ENCODE measurements at places on chromosomes 5 and 9.

DNA sequence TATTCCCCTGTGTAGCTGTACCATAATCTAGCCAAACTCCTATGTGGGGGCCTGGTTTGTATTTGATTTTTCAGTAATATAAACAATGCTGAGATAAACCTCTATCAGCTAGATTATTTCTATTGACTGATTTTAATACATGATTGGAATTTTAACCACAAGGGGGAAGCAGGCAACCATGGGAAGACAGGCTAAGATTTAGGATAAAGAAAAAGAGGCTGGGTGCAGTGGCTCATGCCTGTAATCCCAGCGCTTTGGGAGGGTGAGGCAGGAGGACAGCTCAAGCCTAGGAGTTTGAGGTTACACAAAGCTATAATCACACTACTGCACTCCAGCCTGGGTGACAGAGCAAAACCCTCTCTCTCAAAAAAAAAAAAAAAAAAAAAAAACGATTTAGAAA, 18.1 kb upstream of the GPX3 start:
- DNase-seq: no peak

GRCh38 chr5:145911164-145911563, 25.2 kb upstream of the SH3RF2 start:
- no peak for DNase-seq

GRCh38 chr5:39934830-39935229, 510.1 kb upstream of the DAB2 start:
- no peak for DNase-seq

DNA sequence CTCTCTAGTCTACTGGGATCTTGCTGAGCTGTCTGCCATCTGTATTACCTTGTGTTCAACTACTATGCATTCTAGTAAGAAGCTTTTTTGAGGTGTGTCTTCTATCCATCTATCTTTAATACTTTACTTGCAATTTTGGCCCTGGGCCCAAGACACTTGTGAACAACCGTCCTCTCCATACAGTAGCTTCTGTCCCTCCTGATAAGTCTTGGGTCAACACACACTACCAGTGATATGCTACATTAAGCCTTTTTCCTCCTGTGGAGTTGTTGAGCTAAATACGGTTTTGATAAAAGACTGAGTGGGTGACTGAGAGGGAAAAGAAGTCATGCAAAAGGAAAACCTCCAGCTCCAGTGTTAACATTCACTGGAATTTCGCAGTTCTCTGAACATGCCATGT, 133.3 kb upstream of the PCA3 start:
- DNase-seq: no peak

- no peak for DNase-seq
These were observed 65.0 kb downstream of the PKD2L2 start for GRCh38 chr5:137954131-137954879.

GRCh38 chr5:172841-173251, 18.4 kb upstream of the LRRC14B start:
- DNase-seq: no peak

DNA sequence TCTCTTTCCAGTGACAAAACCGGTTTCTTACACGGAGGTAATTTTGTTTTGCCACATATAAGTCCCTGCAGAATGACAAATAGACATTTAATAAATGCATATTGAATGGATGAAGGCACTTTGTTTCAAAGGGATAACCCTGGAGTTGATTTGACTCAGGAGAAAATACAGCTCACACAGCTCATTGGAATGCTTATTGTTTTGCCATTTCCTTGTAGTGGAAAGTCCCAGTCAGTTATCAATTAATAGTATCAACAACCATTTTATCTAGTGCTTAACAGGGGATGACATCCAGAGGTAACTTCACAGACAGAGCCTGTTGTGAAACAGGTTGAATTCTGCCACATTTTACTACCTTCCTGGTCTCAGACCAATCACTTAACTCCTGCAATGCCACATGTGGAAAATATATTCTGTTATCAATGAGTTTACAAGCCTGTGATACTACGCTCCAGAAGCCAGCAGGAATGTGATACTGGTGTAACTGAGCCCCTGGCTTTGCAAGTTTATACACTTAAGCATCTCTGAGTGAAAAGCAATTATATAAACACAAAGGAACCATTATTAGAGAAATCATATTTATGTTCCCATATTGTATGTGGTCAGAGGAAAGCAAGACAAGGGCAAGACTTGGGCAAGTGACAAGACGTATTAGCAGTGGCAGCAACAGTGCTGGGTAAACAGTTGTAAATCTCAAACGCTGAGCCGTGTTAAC, 123.1 kb upstream of the ANKRD55 start:
- no peak for DNase-seq

DNA sequence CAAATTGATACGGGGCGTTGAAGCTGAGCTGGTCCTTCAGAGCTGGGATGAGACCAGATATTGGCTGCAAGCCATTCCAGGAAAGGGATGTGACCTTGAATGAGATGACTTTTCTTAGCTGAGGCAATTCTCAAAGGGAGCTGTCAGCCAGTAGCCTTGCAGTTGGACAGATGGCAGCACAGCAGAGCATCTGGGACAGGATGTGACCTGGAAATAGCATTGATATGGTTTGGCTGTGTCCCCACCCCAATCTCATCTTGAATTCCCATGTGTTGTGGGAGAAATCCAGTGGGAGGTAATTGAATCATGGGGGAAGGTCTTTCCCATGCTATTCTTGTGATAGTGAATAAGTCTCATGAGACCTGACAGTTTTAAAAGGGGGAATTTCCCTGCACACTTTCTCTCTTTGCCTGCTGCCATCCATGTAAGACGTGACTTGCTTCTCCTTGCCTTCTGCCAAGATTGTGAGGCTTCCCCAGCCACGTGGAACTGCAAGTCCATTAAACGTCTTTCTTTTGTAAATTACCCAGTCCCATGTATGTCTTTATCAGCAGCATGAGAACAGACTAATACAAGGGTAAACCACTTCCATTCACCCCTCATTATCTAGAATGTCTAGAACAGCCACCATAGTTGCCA, 19.8 kb upstream of the MTX3 start:
- DNase-seq: no peak

DNA sequence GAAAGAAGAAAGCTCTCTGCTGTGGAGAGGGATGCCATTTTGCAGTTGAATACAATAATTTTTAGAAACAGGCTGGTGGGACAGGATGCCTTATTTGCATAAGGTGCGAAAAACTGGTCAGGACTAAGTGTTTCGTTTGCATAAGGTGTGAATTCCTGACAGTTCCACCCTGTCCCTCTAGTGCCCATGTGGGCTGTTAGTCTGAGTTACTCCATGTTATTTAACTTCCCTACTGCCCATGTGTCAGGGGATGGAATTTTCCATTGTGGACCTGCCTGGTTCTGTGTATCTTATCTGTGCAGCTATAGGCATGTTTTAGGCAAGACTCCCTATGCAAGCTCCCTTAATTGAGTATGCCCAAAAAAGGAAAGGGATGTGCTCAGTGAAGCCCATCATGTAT, 35.3 kb upstream of the NFIL3 start:
- DNase-seq: no peak

GRCh38 chr9:13447843-13448422, 168.4 kb upstream of the MPDZ start:
- DNase-seq: no peak

- no peak for DNase-seq
These were observed 223.2 kb upstream of the ACO1 start for GRCh38 chr9:32161209-32161608.

DNA sequence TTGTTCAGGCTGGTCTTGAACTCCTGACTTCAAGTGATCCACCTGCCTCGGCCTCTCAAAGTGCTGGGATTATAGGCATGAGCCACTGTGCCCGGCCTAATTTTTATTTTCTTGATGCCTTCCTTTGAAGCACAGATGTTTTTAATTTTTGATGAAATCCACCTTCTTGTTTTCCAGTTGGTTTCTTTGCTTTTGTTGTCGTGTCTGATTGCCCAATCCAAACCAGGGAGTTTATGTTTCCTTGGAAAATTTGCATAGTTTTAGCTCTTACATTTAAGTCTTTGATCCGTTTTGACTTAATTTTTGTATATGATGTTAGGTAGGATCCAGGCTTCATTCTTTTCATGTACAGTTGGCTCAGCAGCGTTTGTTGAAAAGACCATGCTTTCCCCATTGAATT, 15.2 kb downstream of the EHMT1 start:
- no peak for DNase-seq

- DNase-seq: no peak
These were observed 118.9 kb downstream of the PDZD2 start for GRCh38 chr5:31757806-31758205.

GRCh38 chr5:175104677-175105076, 339.3 kb downstream of the DRD1 start:
- DNase-seq: no peak

GRCh38 chr5:5302201-5302600, 120.3 kb upstream of the ICE1 start:
- DNase-seq: no peak

DNA sequence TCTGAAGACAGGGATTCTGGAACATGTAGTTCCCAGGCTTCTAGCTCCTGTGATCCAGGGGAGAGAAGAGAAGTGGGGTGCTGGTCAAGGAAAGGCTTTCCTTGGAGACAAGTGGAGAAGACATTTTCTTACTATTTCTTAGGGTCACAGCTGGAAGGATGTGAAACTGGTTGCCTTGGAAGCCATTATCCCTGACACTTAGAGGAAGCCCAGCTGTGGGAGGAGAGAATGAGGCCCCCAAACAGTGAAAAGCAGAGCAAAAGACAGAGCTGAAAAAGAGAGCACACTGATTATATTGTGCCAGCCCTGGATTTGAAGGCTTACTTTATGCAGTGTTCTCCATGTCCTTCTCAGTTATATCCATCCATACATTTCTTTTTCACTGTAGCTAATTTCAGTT, 17.5 kb upstream of the SHB start:
- no peak for DNase-seq

- DNase-seq: no peak
These were observed 39.3 kb upstream of the HMHB1 start for GRCh38 chr5:143772621-143773020.

GRCh38 chr5:154862766-154863165, 4.3 kb downstream of the CNOT8 start:
- DNase-seq: no peak

GRCh38 chr9:70947086-70947485, 174.3 kb downstream of the TRPM3 start:
- no peak for DNase-seq

GRCh38 chr5:77302247-77302646, 91.8 kb downstream of the PDE8B start:
- no peak for DNase-seq

- DNase-seq: peak; percentile 8
These were observed 28.7 kb upstream of the C5orf46 start for GRCh38 chr5:147935032-147935431.

DNA sequence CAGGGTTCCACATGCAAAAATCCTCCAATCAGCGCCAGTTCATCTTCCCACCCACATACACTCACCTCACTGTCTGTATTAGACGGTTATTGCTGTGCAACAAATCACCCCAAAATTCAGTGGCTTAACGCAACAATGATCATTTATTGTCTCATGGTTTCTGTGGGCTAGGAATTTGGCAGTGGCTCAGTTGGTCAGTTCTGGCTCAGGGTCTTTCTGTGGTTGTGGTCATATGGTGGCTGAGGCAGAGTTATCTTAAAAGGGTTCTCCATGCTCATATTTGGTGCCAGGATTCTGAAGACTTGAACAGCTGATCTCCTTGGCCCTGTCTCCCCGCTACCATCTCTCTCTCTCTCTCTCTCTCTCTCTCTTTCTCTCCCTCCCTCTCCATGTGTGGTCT, 12.9 kb downstream of the ZNF618 start:
- DNase-seq: no peak

DNA sequence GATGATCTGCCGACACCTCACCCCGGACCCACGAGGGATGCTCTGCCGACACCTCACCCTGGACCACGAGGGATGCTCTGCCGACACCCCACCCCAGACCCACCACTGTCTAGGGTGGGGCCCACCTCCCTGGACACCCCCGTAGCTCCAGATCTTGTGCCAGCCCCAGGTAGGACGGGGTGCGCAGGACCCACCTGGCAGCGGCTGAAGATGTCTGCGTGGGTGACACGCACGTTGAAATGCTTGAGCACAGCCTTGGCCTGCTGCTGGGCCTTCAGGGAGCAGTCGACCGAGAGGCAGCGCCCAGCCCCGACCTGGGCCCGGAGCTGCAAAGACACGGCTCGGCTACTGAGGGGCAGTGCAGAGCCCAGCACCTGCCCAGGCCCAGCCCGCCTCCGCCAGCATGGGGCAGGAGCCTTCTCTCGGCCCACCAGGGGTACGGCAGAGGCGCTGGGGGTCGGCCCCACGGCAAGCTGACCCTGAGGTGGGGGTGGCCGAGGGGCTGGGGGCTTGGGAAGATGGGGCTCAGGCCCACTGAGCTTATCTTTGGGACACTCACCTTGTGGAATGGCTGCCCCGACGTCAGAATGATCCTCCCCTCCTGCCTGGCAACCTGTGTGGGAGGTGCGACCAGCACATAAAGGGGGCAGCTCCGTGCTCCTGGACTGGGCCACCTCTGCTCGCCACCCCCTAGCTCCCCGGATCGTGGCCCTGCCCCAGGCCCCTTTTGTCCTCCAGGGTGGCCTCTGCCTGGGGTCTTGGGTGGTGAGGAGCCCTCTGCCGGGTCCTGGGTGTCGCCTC, 21.7 kb upstream of the NRARP start:
- no peak for DNase-seq

DNA sequence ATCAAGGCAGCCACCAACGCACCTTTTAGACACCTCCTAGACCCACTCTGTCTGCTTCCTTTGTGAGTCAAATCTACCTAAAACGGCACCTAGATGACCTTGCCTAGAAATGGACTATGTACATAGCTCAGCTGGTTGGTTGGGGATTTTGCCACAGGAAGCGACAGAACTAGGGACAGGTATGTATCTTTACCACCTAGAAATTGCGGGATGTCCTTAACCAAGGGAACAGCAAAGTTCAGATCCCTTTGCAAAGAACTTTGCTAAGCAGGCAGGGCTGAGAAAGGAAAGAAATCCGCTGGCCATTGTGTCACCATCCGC, 2.0 kb upstream of the ENC1 start:
- DNase-seq: no peak

- DNase-seq: no peak
These were observed 161.6 kb downstream of the ZDHHC21 start for GRCh38 chr9:14531341-14532269.

DNA sequence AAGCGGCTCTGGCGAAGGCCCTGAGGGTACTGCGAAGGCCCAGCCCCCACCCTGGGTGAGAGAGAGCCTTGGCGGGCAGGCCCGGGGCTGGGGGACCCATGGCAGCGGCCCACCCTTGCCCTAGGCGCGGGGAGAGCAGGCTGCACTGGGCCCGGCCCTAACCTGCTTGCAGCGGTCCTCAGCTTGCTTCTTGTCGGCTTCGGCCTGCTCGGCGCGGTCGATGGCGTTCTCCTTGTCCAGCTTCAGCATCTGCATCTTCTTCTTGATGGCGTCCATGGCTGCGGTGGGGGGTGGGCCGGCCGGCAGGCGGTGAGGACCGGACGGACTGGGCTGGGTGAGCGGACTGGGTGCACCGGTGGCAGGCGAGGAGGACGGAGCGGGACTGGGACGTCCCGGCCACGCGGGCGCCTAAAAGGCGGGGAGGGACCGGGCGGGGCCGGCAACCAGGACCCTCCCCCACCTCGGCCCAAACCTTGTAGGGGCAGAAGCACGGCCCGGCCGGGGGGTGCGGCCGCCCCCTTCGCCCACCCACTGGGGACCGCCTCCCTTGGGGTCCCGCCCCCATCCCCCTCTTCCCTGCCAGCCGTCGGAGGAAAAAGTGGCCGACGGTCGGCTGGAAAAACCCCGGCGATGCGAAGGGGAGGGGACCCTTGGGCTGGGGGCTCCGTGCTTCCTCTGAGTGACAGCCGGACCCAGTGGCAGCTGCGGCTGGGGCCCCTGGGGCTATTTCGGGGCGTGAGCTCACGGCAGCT, at the start of gene TPM2:
Gene TPM2 (minus strand): TSS at position 384 of the 752 bp plus-strand sequence. CDS start 108 bp downstream, at position 276.
- DNase-seq: no peak

- DNase-seq: no peak
These were observed 1691.5 kb downstream of the MAT2B start for GRCh38 chr5:165196961-165197360.

All from CD4-positive, alpha-beta T cell treated with Interleukin-4 for 4 hours (primary cell).